Astrocyte of the cerebellum (primary cell): ENCODE measurements at places on chromosomes 7 and 10.

DNA sequence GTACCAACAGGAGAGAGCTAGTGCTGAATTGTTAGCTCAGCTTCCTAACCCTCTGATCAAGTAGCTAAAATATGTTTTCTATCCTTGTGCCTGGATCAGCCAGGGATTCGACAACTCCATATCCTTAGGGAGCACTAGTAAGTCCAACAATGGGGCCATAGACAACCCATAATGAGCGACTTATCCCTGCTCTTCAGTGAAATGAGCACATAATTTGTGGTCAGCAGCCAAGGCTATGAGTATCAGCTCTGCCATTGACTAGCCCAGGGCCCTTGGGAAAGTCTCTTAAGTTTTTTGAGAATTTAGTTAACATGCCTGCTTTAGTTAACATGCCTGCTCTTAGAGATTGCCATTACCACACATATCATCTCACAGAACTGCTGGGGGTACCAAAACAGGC, 39.3 kb downstream of the COL1A2 start:
- no peak for DNase-seq

- peak; percentile 5 for DNase-seq
These were observed 88.7 kb upstream of the NRP1 start for GRCh38 chr10:33423154-33423529.

- DNase-seq, result no peak
These were observed 20.0 kb upstream of the LRRC17 start for GRCh38 chr7:102892631-102893278.

DNA sequence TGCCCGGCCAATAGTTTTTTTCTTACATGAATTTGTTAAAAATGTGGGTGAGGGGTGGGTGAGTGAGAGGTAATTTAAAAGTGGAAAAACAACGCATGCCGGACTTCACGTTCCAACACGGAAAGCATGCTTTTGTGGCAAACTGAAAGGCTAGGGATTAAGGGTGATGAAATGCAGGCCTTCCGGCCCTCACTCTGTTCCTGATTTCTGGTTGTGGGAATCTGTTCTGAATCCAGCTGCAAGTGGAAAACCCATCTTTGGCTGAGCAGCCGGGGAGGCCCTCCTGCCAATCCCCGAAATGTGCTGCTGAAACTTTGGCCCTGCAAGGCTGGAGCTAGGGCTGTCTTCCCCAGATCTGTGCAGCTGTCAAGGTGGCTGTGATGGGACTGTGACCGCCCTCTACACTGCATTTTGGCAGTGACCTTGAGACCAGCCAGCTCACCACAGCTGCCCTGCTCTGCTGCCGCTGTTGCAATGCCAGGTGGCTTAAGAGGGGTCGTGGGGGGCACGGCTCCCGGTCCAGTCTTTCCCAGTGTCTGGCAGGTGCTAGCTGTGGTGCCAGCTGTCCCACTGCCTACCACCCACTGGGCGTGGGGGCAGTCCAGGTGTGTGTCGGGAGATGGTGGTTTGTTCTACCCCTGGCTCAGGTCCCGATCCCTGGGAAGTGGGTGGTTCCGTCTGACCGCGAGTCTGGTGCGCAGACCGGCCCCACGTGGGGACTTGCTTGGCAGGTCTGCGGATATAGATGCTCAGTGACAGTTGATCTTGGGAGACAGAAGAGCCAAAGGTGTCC, 39.0 kb downstream of the TET1 start:
- no peak for DNase-seq

DNA sequence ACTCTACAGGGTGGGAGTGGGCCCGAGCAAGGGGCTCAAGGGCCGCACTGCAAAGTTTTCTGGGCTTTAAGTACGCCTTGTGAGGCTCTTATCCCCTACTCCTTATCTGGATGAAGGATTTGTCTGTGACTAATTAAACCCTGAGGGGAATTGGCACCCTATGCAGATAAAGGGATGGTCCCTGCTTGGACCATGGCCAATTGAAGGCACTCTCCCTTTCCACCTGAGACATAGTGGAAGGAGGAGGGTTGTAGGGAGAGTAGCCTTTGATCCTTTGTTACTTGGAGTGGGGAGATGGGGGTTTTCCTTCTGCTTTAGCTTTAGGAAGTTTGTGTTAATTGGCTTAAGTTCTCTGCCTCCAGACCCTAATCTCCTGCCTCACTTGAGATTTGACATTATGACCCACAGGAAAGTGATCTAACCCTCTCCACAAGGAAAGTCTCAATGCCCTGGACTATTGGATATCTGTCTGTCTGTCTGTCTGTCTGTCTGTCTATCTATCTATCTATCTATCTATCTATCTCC, 1158.8 kb upstream of the SORCS1 start:
- no peak for DNase-seq

DNA sequence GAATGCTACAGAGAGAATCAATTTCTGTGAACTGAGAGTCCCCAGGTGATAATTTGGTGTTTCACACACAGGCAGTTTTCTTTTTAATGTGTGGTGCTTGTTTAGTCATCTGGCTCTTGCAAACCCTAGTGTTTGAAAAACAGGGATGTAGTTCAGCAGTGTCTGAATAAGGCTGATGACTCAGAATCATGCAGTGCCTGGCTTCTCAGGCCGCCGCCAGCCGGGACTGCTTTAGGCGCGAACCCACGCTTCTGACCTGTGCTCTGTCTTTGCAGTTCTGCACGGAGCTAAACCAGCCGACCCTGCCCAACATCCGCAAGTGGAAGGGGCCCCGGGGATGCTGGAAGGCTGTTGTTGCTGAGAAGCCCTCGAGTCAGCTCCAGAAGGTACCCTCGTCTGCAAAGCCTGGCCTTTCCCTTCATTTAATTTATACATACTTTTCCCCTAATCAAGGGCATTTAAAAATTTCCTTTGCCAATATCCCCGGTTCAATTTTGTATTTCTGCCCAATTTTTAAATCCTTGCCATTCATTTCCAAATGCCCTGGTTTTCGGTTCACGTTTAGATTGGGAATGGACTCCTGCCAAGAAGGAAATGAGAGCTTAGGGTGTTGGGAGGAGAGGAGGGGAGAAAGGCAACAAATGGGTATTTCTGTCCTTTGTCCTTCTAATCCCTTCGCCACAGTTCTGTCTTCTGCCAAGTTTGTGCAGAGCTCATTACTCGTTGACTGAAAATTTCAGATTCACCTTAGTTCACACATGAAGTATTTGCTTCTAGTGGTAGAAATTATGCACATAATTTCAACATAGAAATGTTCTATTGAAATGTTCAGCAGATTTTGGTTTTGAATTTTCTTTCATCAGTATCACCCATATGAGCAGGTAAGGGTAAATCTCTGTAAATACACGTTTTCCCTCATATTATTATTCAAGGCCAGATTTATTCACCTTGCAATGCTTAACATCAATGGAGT, 108.5 kb upstream of the ANLN start:
- peak; percentile 63 for DNase-seq

DNA sequence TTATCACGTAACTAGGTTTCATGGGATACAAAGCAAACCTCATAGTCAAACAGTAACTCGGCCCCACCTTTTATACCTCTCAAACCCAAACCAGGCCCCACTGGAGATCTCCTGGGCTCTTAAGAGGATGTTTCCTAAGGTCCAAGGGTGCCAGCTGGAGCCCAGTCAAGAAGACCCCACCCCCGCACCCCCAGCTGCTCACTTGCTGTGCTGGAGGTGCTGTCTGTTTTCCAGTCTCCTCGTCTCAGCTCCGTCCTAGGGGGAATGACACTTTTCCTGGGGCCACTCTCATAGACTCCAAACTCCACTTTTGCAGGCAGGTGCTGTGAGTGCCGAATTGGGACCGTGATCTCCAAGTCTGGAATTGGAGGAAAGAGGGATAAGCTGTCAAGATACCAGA, 22.7 kb upstream of the TM9SF3 start:
- DNase-seq, result no peak

- DNase-seq, result no peak
These were observed 10.9 kb upstream of the BHLHA15 start for GRCh38 chr7:98200364-98200763.

DNA sequence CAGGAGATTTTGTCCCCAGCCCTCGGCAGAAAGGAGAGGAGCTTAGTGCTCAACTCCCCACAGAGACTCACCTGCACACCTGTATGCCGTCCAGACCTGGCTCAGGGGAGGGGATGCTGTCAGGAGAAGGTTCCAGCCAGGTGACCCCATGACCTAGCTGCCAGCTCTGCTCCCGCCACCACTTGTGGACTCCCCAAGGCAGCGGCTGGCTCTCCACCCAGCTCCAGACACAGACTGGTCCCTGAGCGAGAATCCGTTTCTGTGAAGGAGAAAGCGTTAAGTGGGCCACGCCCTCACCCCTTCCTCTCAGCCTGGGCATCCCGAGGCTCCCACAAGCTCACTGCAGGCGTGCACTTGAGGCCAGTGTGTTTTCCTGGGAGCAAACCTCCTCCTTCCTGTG, 76.4 kb downstream of the RGS10 start:
- no peak for DNase-seq
